ENCODE measurements at places on chromosomes 2 and 18.

DNA sequence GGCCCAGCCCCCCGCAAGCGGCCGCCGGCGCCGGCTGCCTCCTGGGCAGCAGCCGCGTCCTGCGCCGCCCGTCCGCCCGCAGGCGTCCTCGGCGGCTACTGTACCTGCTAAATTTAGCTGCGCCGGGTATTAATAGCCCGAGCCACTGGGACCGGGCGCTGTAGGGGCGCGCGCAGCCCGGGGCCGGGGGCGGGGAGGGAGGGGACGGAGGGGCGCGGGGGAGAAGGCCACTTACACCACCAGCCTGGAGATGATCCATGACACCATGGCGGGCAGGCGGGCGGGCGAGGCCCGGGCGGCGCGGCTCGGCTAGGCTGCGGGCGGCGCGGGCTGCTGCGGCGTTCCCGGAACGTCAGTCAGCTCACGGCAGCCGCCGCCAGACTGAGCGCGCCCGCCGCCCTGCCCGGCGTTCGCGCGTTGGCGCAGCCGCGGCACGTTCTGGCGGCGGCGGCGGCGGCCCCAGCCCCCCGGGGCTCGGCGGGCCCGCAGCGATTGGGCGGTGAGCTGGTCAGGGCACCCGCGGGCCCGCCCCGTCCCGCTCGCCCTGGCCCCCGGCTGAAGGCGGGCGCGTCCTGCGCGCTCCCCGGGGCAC, at the start of gene REEP1:
REEP1 (minus strand) TSS at position 383 of the 592 bp plus-strand sequence; CDS start at position 267, 116 bp downstream.
- DNase-seq: no peak

DNA sequence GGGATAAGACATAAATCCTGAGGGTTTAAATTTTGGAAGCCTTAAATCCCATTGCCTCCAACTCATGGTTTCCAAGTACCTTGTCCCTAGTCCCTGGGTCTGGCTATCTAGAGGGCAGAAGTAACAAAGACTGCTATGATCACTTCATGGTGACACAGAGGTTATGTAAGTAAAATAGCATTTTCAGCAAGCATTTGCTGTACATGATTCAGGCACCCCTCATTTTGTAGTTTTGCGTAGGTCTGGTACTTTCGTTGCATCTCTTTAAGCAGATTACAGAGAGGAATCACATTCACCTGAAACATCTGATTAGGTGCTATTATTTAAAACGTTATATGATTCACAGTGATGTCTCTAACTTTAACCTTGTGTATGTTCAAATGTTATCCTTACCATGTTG, 480.1 kb downstream of the XIRP2 start:
- DNase-seq: no peak

DNA sequence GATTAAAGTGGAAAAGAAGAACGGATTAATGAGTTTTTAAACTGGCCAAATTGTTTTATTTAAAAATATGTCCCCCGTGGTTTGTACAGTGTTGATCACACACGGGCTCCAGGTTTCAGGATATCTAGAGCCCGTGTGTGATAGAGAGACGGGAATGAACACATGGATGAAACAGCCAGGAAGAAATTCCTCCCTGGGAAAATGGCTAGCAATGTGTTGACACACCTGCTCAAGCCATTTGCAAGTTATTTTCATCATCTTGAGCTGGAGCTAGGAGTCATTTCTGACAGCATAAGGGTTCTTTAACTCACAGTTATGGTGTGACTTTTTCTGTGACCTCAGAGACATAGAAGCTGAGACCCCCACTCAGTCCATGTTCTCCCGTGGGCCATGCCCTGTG, 81.6 kb downstream of the LRRFIP1 start:
- no peak for DNase-seq

DNA sequence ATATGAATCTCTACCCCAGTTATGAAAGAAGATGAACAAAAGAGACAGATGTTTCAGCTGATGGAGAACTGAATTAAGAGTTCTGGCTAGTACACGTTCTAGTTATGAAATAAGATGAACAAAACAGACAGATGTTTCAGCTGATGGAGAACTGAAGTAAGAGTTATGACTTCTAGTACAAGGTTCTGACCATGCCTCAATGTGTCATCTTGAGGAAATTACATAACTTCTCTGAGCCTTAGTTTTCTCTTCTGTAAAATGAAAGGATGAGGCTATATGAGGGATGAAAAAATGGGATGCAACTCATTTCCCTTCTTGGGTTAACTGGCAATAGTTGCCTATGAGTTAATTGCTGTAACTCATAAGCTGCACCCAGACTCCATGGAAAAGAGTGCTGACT, 92.9 kb upstream of the WDR75 start:
- no peak for DNase-seq

DNA sequence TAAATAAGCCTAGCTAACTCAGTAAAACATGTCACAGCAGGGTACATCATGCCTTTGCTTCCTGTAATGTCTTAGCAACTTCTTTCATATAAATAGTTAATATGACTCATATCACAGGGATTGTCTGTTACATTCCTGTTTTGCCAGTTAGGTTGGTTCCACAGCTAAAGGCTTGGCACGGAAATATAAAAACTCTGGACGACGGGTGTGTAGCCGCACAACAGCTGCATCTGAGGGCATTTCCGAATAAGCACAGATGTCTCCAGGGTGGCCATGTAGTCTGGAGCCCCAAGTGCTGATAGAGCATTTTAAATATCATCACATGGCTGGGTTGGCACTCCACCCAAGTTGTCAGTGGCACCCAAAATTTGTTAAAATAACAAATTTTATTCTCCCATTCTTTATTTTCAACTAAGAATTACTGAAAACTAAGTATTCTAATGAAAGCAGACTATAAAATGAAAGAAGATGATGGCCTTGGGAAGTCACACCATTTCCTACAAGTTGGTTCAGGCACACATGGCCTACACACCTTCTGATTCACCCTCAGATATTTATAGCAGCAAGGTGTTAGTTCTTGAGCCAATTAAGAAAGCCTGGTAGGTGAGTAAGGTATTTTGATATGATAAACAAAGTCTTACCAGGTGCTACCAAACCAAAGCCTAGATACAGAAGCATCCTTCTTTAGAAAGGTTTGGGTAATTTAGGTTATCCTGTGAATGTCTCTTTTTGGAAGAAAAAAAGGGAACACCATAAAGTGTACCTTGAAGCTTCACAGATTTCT, 61.8 kb upstream of the STK17B start:
- no peak for DNase-seq

GRCh38 chr2:148218326-148219075, 197.6 kb downstream of the MBD5 start:
- no peak for DNase-seq

GRCh38 chr2:17107151-17107550, 411.1 kb downstream of the RAD51AP2 start:
- no peak for DNase-seq

GRCh38 chr2:178844701-178845100, 37.5 kb upstream of the TTN start:
- no peak for DNase-seq

GRCh38 chr2:54558188-54559005, 102.3 kb downstream of the SPTBN1 start:
- no peak for DNase-seq

GRCh38 chr2:120683701-120684100, 52.0 kb upstream of the GLI2 start:
- no peak for DNase-seq
